Activated CD4-positive, CD25-positive, alpha-beta regulatory T cell treated with anti-CD3 and anti-CD28 coated beads, Interleukin-2, amount 50 U/mL, for 16 hours (primary cell): ENCODE measurements at places on chromosomes 5 and 9.

DNA sequence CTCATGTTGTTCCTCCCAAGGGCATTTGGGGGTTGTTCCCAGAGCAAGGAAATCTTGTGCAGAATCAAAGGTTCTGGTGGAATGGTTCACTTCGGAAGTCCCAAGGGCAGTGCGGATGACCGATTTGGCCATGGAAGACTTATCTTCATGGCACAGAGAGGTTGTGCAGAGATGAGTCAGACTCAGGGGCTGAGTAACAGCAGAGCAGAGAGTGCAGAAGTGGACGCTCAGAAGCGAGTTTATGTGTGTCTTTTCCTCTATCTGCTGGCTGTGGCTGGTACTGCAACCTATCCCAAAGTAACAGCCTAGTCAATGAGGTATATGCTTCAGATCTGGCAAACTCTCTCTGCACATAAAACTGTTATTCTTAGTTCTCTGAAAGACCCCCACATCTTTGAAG is 118.1 kb downstream of the DPYSL3 start:
- DNase-seq, result no peak

GRCh38 chr5:134555890-134556311 is 30.4 kb downstream of the JADE2 start:
- DNase-seq, result peak; percentile 69

DNA sequence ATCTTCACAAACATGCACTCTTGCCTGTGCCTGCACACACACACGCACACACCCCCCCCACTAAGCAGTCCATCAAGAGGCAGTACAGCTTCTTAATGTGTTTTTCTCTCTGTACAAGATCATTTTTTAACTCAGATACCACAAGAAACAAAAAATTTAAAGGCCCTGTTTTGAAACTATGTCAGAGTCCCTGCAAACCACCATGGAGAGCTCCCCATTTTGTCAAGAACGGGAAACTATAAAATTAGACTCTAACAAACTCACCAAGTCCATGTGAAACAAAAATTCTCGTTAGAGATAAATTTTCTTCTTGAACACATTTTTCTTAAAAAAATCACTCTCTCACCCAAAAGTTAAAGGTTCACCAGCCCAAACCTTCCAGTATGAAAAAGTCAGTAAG is 86.3 kb downstream of the ELAVL2 start:
- DNase-seq, result no peak

DNA sequence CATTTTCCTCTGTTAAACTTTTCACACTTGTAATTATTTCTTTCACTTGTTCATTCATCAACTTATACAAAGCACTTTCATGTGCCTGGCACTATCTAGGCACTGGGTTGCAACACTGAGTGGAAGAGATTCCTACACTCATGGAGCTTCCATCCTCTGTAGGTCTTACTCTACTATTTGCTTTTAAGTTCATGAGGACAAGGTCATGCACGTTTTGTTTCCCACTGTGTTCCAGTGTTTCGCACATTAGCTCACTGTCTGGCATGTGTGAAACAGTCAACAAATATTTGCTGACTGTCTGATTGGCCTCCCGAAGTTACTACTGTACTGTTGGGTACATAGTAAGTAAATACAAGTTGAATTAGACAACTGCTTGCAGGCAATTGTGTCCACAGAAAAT is 87.9 kb upstream of the IFNK start:
- no peak for DNase-seq

GRCh38 chr5:110880413-110880812 is 141.6 kb downstream of the SLC25A46 start:
- DNase-seq, result no peak

- DNase-seq, result no peak
Measured at GRCh38 chr5:9766581-9766980, 136.4 kb upstream of the TAS2R1 start.

- DNase-seq, result no peak
Measured at GRCh38 chr5:59999056-59999455, 105.5 kb upstream of the PDE4D start.

GRCh38 chr5:170538696-170539586 is 35.1 kb downstream of the KCNIP1 start:
- no peak for DNase-seq

DNA sequence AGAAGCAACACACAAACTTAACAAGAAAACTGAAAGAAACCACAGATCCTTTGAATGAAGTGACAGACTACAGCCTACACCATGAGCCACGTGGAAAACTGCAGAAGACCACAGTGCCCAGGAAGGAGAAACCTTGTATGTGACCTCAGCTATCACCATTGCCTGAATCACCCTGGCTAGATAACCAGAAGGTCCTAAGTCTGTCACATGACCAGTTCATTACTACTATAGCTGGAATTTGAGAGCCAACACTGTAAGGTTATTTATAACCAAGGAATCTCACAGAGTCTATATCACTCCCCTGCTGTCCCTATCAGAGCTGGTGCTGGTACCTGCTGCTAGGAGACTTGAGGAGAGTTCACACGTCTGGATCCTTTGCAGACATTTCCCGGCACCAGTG is 90.3 kb upstream of the FBXL17 start:
- no peak for DNase-seq

DNA sequence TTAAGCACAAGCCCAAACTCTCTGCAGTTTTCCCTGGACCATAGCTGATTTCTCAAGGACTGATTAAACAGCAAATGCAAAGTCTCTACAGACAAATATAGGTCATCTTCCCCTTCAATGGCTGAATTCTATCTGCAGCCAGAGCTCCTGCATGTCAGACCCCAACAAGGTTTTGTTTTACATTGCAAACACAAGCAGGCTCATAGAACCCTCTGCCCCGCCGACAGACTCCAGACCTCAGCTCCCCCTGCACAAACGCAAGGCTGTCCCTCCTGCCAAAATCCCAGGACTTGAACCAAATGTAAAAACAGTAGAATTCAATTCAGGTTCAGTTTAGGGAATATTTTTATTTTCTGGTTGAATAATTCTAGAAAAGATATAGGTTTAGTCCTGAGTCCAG is 526.7 kb upstream of the TRPC7 start:
- DNase-seq, result no peak

DNA sequence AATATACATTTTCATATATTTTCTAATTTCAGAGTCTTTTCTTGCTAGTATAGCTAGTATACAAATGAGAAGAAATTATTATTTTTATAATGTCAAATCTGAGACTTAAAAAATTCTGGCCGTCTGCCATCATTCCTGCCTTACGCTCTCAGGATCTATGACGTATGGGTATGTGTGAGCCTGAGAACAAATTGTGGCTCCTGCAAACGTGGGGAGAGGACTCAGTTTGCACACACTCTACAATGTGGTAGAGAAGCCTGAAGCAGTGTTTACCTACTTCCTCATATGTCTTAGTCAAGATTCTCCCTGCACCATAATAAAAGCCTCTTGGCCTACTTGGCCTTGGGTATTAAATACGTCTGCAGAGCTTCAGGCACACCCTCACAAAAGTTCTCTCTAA is 825.4 kb downstream of the SEMA5A start:
- DNase-seq, result no peak

- no peak for DNase-seq
Measured at GRCh38 chr5:103706939-103707682, 144.5 kb upstream of the NUDT12 start.

DNA sequence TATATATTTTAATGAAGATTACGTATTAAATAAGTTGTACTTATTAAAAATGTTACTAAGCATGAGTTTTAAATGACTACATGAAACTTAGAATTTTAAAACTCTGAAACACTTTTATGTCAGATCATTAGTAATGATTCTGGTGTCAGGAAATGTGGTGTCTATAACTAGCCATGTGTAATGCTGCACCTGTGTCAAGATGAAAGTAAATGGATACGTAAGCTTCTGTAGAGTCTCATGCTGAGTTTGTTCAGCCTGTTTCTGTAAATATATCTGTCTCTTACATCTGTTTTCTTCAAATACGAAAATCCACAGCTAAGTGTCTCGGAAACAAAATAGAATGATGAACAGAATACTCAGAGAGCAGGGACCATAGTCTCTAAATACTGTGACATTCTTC is 278.0 kb upstream of the SMC2 start:
- no peak for DNase-seq

- DNase-seq, result no peak
Measured at GRCh38 chr5:126443374-126443851, 20.2 kb downstream of the GRAMD2B start.

DNA sequence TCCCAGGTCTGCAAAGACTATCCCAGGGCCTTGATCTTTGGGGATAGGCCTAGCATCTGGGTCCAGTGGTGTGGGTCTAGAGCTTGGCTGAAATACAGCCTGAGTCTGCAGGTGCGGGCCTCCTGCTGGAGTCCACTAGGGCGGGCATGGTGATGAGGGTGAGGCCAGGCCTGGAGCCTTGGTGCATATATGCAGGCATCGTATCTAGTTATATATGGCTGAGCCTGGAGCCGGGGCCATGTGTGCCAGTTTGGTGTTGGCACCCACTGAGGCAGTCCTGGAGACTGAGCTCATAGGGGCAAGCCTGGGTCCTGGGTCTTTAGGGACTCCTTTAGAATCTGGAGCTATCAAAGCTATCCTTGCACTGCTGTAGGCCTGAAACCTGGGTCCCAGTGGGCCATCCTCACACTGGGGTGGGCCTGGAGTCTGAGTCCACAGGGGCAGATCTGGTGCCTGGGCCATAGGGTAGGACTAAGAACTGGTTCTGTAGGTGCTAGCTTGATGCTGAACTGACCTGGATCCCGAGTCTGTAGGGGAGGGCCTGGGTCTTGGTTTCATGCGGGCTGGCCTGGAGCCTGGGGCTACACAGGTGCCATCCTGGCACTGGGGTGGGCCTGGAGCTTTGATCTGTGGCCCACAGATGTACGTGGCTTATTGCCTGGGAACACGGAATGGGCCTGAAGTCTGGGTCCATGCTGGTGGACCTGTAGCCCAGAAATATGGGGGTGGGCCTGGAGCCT is 346.5 kb upstream of the MEF2C start:
- no peak for DNase-seq

DNA sequence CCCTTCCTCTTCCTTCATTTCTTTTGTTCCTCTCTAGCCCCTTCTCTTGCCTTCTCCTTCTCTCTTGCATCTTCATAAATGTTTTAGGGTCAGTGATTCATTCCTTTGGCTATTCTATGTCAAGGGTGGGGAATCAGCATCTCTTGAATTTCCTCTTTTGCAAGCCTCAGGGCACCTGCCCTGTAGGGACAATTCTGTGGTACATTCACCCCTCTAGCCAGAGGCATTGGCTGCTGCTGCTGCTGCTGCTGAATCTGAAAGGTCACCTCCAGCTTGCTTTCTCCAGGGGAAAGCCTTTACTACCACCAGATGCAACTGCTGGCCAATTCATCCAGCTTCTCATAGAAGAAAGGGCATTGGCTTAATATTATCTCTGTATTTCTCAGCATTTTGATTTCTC is 87.3 kb downstream of the INSYN2B start:
- DNase-seq, result no peak

DNA sequence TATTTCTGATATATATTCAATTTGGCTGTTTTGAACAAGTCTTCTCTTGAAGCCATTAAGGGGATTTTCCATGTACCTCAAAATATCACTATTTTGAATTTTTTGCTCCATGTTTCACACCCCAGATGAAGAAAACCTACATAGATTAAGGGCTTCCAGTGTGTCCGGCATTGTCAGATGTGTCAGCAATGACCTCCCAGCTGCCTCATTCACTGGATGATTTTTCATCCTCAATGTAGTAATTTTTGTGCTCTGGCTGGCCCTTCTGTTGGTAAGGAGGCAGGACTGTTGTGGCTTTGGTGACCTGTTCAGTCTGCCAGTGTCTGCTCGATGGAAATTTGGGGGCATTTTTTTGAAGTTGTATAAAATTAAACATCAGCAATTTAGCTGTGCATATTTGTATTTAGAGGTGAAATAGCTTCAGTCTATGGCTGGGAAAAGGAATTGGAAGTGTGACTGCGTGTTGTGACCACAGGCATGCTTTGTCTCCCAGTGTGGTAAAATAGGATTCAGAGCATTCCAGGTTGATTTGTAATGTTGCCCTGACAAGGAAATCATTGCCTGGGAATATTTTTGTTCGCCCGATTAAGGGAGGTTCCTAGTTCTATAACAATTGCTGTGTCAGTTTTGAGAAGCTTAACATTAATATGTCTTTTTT is 312.4 kb downstream of the ARHGEF28 start:
- no peak for DNase-seq

DNA sequence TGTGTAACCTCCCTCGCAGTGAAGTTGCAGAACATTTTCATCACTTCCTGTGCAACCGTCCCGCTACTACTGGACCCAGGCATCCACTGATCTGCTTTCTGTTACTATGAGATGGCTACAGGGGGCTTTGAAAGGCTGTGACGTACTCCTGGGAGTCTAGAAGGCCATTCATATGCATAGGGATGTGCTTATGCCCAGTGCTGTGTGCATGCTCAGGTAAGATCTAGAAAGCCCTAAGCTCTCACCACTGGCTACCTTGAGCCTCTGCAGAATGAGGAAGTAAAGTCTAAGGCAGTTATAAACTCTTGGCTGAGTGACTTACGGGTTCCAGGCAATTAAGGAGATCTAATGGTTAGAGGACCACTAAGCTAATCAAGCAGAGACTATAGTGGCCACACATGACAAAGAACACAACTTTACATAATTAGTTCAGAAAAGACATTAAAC is 11.8 kb downstream of the HNRNPAB start:
- no peak for DNase-seq

- no peak for DNase-seq
Measured at GRCh38 chr5:79974886-79975285, 16.2 kb downstream of the MTX3 start.

DNA sequence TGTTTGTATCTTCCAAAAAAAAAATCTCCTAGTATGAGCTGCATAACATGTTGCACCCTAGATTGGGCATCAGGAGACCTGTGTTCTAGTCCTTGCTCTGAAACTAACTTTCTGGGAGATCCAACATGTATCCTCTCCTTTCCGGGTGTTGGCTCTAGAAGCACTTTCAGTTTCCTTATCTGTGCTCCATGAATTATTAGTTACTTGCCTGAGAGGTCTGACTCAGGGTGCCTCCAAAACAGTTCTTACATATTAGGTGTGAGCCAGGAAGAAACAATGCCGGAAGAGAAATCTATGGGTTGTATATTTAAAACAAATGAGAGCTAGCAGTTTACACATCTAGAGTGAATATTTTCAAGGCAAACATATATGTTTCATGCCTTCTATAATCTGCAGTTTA is 36.7 kb upstream of the SLC36A2 start:
- no peak for DNase-seq

DNA sequence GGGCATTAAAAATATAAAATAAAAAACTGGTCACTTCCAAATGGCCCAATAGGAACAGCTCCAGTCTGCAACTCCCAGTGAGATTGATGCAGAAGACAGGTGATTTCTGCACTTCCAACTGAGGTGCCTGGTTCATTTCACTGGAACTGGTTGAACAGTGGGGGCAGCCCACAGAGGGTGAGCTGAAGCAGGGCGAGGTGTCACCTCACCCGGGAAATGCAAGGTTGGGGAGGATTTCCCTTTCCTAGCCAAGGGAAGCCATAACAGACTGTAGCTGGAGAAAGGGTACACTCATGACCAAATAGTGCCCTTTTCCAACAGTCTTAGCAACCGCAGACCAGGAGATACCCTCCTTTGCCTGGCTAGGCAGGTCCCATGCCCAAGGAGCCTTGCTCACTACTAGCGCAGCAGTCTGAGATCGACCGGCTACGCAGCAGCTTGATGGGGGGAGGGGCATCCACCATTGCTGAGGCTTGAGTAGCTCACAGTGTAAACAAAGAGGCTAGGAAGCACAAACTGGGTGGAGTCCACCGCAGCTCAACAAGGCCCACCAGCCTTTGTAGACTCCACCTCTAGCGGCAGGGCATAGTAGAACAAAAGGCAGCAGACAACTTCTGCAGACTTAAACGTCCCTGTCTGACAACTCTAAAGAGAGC is 12.7 kb downstream of the RLN1 start:
- DNase-seq, result no peak

- no peak for DNase-seq
Measured at GRCh38 chr5:156597276-156597675, 252.8 kb upstream of the PPP1R2B start.
